ENCODE measurements at places on chromosomes 11 and 22.
A peak's percentile ranks its signal among the peaks of the same experiment; 100 is the strongest.

GRCh38 chr22:27581236-27581635 is 220.3 kb downstream of the MN1 start:
- DNase-seq = no peak

- DNase-seq = peak; percentile 56
These were observed 128.4 kb downstream of the OPCML start for GRCh38 chr11:133403900-133404299.

- DNase-seq = peak; percentile 51
These were observed 28.9 kb upstream of the CARS1 start for GRCh38 chr11:3086114-3086513.

DNA sequence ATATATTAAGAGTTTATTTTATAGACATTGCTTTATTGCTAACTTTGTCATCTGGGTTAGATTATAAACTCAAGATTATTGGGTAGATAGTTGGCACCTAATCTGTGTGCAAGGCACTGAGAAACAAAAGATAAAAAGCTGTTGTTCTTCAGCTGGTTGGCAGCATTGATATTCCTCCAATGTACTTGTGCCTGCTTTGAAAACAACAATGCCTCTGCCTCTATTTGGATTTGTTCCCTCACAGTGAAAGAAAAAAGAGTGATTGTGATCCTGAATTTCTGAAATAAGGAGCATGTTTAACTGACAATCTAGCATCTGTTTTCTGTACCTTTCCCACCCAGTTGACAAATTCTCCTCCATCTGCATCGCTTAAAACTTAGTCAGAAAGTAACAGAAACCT is 98.3 kb downstream of the TYR start:
- DNase-seq = no peak

DNA sequence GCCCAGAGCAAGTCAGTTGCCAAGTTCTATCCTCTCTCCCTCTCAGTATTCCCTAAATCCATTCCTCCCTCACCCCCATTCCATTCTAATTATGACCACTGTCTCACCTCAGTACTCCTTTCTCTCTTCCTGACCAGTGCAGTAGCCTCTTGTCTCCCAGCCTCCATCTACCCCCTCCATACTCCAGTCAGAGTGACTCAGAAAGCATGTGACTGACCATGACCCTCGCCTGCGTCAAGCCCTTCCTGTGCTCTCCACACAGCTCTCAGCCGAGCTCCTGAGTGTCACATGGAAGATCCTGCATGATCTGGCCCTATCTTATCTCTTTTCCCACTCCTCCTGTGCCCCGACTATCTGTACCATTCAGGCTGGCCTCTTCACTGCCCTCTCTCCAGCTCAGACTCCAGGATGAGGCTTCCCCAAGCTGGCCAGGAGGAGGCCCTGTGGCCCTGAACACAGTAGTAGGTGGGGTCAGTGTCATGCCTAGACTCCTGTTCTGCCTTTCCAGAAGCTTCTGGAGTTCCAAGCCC is 42.6 kb downstream of the NEU3 start:
- DNase-seq = no peak

- no peak for DNase-seq
These were observed 31.1 kb upstream of the CD44 start for GRCh38 chr11:35107861-35108260.

DNA sequence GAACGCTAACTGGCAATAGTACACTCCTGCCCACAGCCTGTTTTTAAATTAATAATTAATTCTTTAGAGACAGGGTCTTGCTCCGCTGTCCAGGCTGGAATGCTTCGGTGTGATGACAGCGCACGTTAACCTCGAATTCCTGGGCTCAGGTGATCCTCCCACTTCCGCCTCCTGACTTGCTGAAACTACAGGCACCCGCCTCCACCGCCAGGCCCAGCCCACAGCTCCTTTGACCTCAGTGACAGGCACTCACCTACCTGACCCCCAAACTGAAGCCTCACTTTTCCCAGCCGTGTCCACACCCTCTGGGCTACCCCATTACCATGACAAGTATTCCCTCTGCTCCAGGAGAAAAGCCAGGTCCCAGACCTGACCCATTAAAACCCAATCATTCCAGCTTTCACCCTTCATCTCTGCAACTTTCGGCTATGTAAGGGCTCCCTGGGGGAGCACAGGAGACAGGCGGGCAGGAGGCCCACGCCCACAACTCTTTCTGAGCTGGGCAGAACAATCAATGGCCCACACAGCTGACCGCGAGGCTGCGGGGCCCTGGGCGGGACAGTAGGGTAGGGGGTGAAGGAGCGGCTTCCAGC is 730 bp downstream of the LMNTD2 start:
- peak; percentile 79 for DNase-seq

GRCh38 chr11:35246745-35247144 is 107.8 kb downstream of the CD44 start:
- no peak for DNase-seq

DNA sequence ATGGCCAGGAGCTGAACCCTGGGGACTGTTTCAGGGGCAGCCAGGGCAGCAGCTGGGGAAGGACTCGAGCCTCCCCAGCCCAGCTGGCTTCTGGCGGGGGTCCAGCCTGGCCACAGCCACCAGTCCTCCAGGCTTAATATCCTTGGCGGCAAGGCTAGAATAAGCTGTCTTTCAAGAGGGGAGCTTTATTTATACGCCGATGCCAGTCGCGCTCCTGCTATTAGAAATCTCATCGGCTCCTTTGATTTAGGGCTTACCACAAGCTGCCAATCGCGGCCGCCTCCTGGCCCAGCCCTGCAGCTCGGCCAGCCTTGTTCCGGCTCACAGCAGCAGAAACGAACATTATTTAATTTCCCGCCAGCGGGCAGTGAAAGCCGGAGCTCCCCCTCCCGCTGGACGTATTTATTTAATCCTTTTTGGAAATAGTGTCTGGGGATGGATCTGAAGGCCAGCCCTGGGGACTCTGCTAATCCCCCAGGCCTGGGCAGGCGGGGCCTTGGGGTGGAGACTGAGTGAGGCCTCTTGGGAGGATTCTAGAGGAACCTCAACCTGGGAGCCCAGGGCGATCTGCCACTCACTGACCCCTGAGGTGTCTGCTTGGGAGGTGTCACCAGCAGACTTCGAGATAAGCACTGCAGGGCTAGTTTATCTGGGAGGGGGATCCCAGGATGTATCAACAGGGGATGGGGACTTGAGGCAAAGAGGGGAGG is 363.1 kb downstream of the MN1 start:
- DNase-seq = peak; percentile 61

DNA sequence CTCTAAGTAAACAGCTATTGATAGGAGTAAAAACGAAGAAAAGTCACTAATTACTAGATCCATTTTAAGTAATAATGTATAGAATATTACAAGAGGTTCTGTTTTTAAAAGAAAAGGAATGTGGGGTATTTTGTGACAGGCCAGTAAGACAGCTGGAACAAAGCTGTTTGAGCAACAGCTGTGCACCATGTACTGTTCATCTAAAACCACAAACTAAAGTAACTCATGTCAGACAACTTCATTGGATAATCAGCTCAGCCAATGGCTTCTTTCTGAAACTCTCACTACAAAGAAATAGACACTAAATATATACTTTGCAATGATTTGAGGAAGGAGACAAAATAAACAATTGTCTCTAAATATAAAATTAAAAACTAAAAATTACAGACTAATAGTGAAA is 16.1 kb downstream of the RRAS2 start:
- no peak for DNase-seq

- no peak for DNase-seq
These were observed 23.0 kb upstream of the TRAF6 start for GRCh38 chr11:36532941-36533601.

- no peak for DNase-seq
These were observed 369.4 kb downstream of the TBC1D22A start for GRCh38 chr22:47131632-47132427.

- no peak for DNase-seq
These were observed 144.0 kb downstream of the CRYBB2 start for GRCh38 chr22:25363474-25363873.

- DNase-seq = no peak
These were observed 796.3 kb upstream of the RAG2 start for GRCh38 chr11:37394236-37394870.

DNA sequence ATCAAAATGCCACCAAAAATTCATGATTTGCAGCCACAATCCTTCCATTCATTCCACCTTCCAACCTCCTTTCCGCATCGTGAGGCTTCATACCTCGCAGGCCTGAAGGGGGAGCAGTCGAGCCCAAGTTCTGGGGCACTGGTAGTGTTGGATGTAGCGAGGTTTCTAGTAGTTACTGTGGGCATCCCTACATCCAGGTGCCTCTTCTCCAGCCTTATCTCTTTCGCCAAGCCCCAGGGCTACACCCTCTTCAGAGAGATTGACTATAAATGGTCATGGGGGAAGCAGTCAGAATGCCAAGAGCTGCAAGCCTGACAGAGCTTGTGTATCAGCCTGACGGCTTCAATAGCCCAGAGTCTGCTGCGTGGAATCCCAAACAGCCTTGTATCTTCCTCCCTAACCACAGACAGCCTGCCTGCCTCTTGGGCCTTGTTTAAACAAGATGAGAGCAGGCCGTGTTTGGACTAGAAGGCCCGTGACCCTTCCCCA is 28.9 kb downstream of the CLMP start:
- DNase-seq = peak; percentile 73

DNA sequence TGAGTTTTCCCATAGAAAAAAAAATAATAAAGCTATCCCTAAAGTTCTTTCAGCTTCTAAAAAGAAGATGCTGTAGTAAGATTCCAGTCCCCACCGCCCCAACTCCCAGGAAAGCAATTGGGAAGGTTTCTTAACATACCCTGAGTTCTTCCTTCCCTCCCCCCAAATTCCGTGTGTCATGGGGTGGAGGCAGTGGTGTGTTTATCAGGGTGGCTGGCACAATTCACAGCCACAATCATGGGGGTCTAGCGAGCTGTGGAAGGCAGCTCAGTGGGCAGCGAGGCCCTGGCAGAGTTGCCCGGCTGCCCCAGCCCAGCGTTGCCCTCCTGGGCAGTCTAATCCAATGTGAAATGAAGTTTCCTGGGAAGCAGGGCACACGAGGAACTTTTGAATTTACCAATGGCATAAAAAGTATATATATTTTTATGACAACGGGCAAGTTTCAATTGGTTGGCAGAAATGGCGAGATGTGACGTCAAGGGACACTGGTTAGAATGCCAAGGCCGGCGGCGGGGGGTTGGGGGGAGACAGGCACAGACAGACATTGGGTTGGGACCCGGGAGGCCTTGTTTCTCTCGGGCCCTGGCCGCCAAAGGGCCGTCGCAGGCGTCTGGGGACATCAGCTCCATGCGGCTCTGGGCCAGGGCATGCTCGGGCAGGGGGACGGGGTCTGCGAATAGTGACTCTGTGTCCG is 80.7 kb upstream of the PPARA start:
- no peak for DNase-seq

- DNase-seq = peak; percentile 74
These were observed at the start of gene SPI1 for GRCh38 chr11:47378010-47378835. Gene SPI1 (minus strand): TSS chr11:47378547. CDS start chr11:47378353, 194 bp downstream.

- no peak for DNase-seq
These were observed 393.5 kb downstream of the TENM4 start for GRCh38 chr11:79047321-79047720.

DNA sequence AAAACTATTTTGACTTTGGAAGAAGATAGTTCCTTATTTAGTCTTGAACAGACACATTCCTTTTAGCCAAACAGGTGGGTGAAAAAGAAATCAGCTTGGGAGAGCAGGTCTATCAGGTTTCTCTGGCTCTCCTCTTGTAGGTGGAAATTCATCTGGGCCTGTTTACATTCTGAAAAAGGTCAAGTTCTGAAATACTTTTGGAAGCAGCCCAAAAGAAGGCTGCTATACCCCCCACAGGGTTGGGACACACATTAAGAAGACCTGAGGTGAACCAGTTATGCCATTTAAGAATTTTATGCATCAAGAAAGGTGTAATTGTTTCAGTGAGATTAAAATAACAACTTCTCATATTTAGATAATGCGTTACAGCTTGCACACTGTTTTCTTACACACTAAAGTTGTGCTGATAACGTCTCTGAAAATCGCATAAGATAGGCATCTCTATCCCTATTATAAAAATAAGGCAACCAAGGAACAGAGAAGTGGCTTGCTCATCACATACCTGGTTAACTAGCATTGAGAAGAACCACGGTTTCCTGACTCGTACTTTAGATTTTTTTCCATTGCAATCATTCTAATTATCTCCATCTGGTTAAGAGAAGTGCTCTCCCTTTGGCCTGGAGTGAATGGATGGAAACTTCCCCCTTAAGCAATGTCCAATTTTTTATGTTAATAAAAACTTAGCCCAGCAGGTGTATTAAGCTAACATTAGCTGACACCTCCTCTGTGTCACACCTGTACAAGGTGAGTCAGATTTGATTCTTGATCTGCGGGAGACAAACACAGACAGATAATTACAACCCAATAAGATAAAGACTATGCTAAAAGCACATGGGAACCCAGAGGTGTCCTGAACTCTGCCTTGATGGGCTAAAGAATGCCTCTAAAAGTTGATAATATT is 60.5 kb upstream of the UCP3 start:
- DNase-seq = no peak

DNA sequence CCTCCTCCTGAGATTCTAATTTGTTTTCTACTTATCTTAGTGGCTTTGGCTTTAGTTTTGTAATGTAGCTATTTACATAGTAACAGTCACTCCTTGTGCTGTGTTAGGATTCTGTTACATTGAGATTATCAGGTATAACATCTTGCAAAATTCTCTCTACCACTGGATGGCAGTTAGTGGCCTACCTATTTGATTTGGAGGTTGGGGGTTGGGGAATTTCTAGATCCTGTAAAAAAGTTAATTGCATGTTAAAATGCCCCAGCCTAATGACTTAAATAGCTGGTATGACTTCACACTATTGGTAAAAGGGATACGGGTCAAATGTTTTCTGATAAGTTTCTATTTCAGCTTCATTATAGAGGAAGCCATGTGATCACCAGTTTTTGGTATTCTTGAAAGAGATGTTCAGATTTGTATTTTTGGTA is 2.8 kb downstream of the GRK3 start:
- no peak for DNase-seq

- no peak for DNase-seq
These were observed 9.4 kb downstream of the KLHL22 start for GRCh38 chr22:20486229-20486628.

GRCh38 chr22:44956840-44957767 is 52.7 kb downstream of the PHF21B start:
- DNase-seq = peak; percentile 89

GRCh38 chr11:132913886-132914285 is 618.4 kb downstream of the OPCML start:
- no peak for DNase-seq

DNA sequence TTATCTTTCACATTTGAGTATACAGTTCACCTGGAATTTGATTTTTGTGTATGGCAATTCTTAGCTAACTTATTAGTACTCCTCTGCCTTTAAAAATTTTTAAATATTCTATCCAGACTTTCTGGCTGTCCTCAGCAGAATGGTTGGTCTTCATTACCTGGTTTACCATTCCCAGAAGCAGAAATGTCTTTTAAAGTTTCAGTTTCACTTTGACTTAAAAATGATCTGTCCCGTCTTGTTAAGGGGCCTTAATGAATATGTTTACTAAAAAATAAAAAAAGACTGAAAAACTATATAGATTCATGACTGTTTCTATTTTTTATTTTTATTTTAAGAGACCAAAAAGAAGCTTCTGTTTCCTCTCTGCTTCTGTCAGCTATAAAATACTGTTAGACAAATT is 70.5 kb upstream of the TNRC6B start:
- DNase-seq = no peak
